Progenitor cell of endocrine pancreas (in vitro differentiated cells): ENCODE measurements at places on chromosomes 7 and 10. TPM values are rescaled to one million over a fixed set of nuclear protein-coding genes. Genes with fewer than 3 reads are reported as not detected.

GRCh38 chr7:289209-289755, 688 bp upstream of the FOXL3 start:
- H3K36me3 ChIP-seq, result no peaks in the 10 kb centered on the region
- H3K27ac ChIP-seq, result no peak overlapping the region
- H3K27me3 ChIP-seq, result peaks cover 65% of the 10 kb centered on the region
- DNase-seq, result no peak
- H3K4me1 ChIP-seq, result peaks cover 8% of the 10 kb centered on the region

- H3K27ac ChIP-seq, result no peak overlapping the region
- DNase-seq, result no peak
- no peak overlapping the region for H3K4me3 ChIP-seq
- no peaks in the 10 kb centered on the region for H3K36me3 ChIP-seq
- H3K4me1 ChIP-seq, result peaks cover 5% of the 10 kb centered on the region
- peaks cover 3% of the 10 kb centered on the region for H3K27me3 ChIP-seq
Measured at GRCh38 chr10:3525832-3526449, 259.1 kb downstream of the KLF6 start.

GRCh38 chr10:3442451-3442990, 269.9 kb upstream of the PITRM1 start:
- no peak overlapping the region for H3K27ac ChIP-seq
- peaks cover 3% of the 10 kb centered on the region for H3K27me3 ChIP-seq
- no peaks in the 10 kb centered on the region for H3K36me3 ChIP-seq
- no peak overlapping the region for H3K4me3 ChIP-seq
- no peaks in the 10 kb centered on the region for H3K4me1 ChIP-seq

GRCh38 chr10:131559450-131559911, 248.0 kb upstream of the TCERG1L start:
- peaks cover 3% of the 10 kb centered on the region for H3K4me1 ChIP-seq
- H3K4me3 ChIP-seq, result no peak overlapping the region
- DNase-seq, result no peak

GRCh38 chr10:118332236-118332635, 9.9 kb downstream of the FAM204A start:
- no peaks in the 10 kb centered on the region for H3K4me1 ChIP-seq
- H3K27me3 ChIP-seq, result no peaks in the 10 kb centered on the region
- peaks cover 6% of the 10 kb centered on the region for H3K36me3 ChIP-seq
- no peak overlapping the region for H3K4me3 ChIP-seq

GRCh38 chr7:2107386-2108070, 125.2 kb downstream of the MAD1L1 start:
- H3K4me3 ChIP-seq, result no peak overlapping the region
- H3K4me1 ChIP-seq, result peaks cover 39% of the 10 kb centered on the region
- H3K36me3 ChIP-seq, result peaks cover 11% of the 10 kb centered on the region
- no peak for DNase-seq
- H3K27me3 ChIP-seq, result no peaks in the 10 kb centered on the region

- H3K4me3 ChIP-seq, result no peak overlapping the region
Measured at GRCh38 chr10:31583293-31583692, 264.3 kb downstream of the ZEB1 start.

The TFR2 gene
- 0.62 and 0.93 TPM in 2 replicates for total RNA-seq

The CCDC3 gene
- 1.1 and 1.6 TPM in 2 replicates for total RNA-seq

The TUBB8 gene
- 0.71 and 0.77 TPM in 2 replicates for total RNA-seq
